Caudate nucleus (tissue), 63 donors: ENCODE measurements at places on chromosomes 12 and 14.

DNA sequence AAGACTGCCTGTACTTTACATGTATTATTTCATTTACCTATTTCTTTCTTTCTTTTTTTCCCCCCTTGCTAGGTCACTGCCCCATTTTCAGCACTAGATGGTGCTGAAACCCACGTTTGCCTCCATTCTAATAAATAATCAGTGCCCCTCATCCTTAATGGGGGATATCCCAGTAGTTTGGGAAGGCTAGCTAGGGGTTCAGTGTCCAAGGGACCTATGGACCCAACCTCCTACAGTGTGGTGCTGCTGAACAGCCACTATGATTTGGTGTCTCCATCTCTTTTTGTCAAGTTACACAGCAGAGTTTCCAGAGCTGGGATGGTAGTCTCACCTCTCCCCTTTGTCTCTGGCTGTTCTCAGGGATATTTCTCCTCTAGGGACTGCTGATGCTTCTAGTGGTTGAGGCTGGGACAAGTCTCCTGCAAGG, 6.5 kb upstream of the HCFC2 start:
- no peak for DNase-seq

GRCh38 chr14:32587461-32587860, 258.4 kb downstream of the AKAP6 start:
- no peak for DNase-seq

DNA sequence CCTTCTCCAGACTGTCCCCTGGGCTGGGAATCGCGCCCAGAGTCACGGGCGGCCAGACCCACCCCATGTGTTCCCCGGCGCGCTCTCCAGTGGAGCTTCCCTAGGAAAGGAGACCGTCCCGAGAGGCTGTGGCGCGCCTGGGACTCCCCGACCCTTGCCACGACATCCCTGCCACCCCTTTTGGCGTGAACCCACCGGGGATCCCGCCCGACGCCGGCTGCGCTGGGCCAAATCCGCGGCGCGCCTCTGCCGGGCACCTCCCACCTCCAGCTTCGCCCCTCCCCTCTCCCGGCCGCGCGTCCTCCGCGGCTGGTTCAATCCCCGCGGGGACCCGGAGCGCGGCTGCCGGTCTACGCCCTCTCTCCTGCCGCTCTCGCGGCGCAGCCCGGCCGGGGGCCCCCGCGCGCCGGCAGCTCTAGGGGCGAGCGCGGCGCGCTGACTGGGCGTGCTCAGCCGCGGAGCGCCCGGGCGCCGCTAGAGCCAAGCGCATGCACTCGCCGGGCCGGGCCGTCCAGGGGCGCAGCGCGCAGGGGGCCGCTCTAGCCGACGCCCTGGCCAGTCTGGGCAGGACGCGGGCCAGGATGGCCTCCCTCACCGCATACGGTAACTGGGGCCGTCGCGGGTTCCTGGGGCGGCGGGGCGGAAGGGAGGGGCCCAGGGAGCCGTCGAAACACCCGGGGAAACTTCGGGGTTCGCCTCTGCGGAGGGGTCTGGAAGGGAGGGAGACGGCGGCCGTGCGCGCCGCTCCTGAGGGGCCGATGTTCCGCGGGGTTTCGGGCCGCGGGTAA, 77.4 kb upstream of the ANO4 start:
- no peak for DNase-seq

- no peak for DNase-seq
Observed at GRCh38 chr12:105382771-105383622, 52.5 kb downstream of the C12orf75 start.

- DNase-seq, result no peak
Observed at GRCh38 chr14:78141590-78141989, 28.6 kb upstream of the NRXN3 start.
